ENCODE measurements at places on chromosomes 13 and 19. TPM values are rescaled to one million over a fixed set of nuclear protein-coding genes. Genes with fewer than 3 reads are reported as not detected.

CEACAM4 gene
- 0.03 TPM for polyA plus RNA-seq

ZNF763 gene
- 0.82 TPM for polyA plus RNA-seq

DNA sequence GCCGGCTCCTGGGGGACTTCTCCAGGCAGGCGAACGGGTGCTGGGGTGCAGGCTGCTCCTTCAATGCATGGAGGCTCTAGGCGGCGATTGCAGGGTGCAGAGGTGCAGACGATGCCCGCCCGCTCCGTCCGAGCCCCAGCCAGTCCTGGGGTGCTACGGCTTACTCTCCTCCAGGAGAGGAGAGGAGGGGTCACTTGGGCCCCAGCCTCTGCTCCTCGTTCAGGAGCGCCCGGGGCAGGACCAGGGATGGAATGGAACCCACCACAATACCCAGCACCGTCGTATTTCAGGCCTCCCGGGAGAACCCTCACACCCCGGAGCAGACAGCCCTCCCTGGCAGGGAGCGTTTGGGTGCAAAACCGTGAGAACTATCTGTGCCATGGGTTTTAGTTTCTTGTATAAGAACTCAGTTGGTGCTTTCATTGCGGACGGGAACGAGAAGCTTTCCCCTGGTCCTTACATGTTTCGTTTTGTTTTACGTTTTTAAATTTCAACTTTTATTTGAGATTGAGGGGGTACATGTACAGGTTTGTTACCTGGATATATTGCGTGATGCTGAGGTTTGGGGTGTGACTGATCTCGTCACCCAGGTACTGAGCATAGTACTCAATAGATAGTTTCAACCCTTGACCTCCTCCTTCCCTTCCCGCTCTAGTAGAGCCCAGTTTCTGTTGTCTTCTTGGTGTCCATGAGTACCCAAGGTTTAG is 46.8 kb downstream of the ARHGEF18 start:
- H3K27me3 ChIP-seq: no peaks in the 10 kb centered on the region
- no peak for DNase-seq
- peak overlapping the region; percentile 96 for H3K4me3 ChIP-seq
- H3K4me1 ChIP-seq: peaks cover 30% of the 10 kb centered on the region

SCN1B gene
- polyA plus RNA-seq: 248 TPM

GRCh38 chr19:29266001-29266400 is 53.0 kb upstream of the UQCRFS1 start:
- H3K27me3 ChIP-seq: no peaks in the 10 kb centered on the region
- no peaks in the 10 kb centered on the region for H3K36me3 ChIP-seq
- no peak overlapping the region for H3K4me3 ChIP-seq
- DNase-seq: no peak
- no peak overlapping the region for H3K27ac ChIP-seq
- peaks cover under 1% of the 10 kb centered on the region for H3K4me1 ChIP-seq

VRK3 gene
- 26.2 TPM for polyA plus RNA-seq

- peaks cover 2% of the 10 kb centered on the region for H3K27me3 ChIP-seq
- H3K4me3 ChIP-seq: no peak overlapping the region
- no peak overlapping the region for H3K27ac ChIP-seq
Measured at GRCh38 chr13:73230716-73231115, 171.9 kb downstream of the KLF5 start.

- no peak overlapping the region for H3K4me3 ChIP-seq
- H3K27me3 ChIP-seq: no peaks in the 10 kb centered on the region
- no peaks in the 10 kb centered on the region for H3K4me1 ChIP-seq
Measured at GRCh38 chr19:53541971-53542370, 4.0 kb downstream of the ZNF331 start.

GRIN3B gene
- polyA plus RNA-seq: not detected

DACH1 gene
- polyA plus RNA-seq: 0.57 TPM

- no peak overlapping the region for H3K27ac ChIP-seq
- H3K27me3 ChIP-seq: no peaks in the 10 kb centered on the region
- no peaks in the 10 kb centered on the region for H3K4me1 ChIP-seq
- H3K36me3 ChIP-seq: no peaks in the 10 kb centered on the region
- no peak for DNase-seq
- H3K4me3 ChIP-seq: no peak overlapping the region
Measured at GRCh38 chr13:39895254-39895653, 239.8 kb downstream of the COG6 start.

DNA sequence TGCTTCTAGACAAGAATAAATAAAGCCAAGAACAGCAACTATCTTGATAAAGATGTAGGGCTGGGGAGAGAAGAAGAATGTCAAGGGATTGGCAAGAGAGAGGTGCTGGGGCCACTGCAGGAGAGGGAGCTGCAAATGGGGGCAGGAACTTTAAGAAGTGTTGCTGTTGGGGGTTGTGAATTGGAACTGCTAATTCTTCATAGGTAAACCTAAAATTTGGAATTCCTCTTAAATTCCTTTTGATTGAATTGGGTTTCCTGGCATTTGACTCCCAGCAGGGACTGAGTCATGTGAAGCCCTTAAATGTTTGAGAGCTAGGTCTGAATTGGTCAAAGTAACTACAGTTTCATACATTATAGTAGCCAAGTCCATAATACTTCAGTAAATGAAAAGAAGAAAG is 305.6 kb upstream of the TMTC4 start:
- no peaks in the 10 kb centered on the region for H3K36me3 ChIP-seq
- H3K4me1 ChIP-seq: no peaks in the 10 kb centered on the region
- no peak overlapping the region for H3K27ac ChIP-seq
- H3K27me3 ChIP-seq: no peaks in the 10 kb centered on the region
- H3K4me3 ChIP-seq: no peak overlapping the region

IGSF23 gene
- polyA plus RNA-seq: 0.23 TPM

TMEM190 gene
- polyA plus RNA-seq: not detected

DNA sequence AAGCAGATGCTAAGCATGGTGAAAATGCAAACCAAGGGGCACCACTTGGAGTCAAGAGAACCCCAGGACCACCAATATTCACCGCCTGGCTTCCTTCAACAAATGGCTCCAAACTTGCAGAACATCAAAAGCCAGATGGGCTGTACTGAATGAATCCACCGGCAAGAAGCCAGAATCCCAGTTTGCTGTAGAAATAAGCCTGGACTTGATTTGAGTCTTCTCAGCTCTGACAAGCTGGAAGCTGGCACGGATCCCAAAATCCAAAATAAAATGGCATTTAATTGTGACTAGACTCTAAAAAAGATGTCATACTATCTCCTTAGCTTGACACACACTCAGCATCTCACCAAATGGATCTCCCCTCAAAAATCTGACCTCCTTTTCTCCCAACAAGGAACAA is 11.9 kb downstream of the EFNB2 start:
- no peak for DNase-seq
- no peaks in the 10 kb centered on the region for H3K27me3 ChIP-seq
- no peak overlapping the region for H3K27ac ChIP-seq
- H3K4me1 ChIP-seq: peaks cover 18% of the 10 kb centered on the region
- H3K4me3 ChIP-seq: no peak overlapping the region

PRKCG gene
- polyA plus RNA-seq: not detected

GRCh38 chr19:5943623-5944022 is 29.6 kb downstream of the CAPS start:
- no peak overlapping the region for H3K4me3 ChIP-seq
- H3K4me1 ChIP-seq: peaks cover 9% of the 10 kb centered on the region
- H3K27me3 ChIP-seq: no peaks in the 10 kb centered on the region
- no peak for DNase-seq

GRCh38 chr13:40343550-40344269 is 322.7 kb downstream of the FOXO1 start:
- peak overlapping the region; percentile 81 for H3K27ac ChIP-seq
- no peaks in the 10 kb centered on the region for H3K36me3 ChIP-seq
- DNase-seq: no peak
- H3K27me3 ChIP-seq: no peaks in the 10 kb centered on the region

ALG5 gene
- polyA plus RNA-seq: 20.5 TPM

DNA sequence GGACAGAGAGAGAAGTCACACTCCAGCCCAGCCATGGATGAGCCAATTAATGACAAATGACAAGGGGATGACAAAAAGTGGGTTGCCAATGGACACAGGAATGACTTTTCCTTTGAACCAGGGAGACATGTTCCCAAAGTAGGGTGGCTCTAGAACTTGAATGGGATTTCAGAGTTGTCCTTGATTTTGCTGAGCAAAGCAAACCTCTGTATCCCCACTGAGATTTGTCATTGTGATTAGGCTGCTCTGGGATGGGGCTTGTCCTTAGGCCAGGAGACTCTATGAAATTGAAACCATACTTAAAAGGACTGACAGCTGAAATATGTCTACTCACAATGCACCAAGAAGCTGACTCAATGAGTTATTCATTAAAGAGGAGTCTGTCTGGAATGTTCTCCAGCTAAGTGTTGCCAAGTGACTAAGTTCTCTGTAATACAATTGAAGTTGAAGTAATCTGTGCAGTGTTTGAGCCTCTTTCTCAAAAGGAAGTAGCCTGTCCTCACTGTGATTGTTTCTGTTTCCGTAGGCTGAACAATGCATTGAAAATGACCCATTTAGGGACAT is 69.0 kb upstream of the PCDH9 start:
- H3K27ac ChIP-seq: no peak overlapping the region
- no peaks in the 10 kb centered on the region for H3K36me3 ChIP-seq
- H3K4me1 ChIP-seq: no peaks in the 10 kb centered on the region
- H3K27me3 ChIP-seq: no peaks in the 10 kb centered on the region
- no peak for DNase-seq
- H3K4me3 ChIP-seq: no peak overlapping the region

GRCh38 chr13:82096256-82096655 is 1755.3 kb upstream of the SPRY2 start:
- no peaks in the 10 kb centered on the region for H3K36me3 ChIP-seq
- no peaks in the 10 kb centered on the region for H3K27me3 ChIP-seq
- H3K27ac ChIP-seq: no peak overlapping the region
- DNase-seq: no peak
- no peaks in the 10 kb centered on the region for H3K4me1 ChIP-seq

- H3K4me1 ChIP-seq: no peaks in the 10 kb centered on the region
- DNase-seq: no peak
- no peak overlapping the region for H3K27ac ChIP-seq
- H3K36me3 ChIP-seq: no peaks in the 10 kb centered on the region
- H3K4me3 ChIP-seq: no peak overlapping the region
Measured at GRCh38 chr13:38582133-38582532, 104.7 kb upstream of the FREM2 start.

DNA sequence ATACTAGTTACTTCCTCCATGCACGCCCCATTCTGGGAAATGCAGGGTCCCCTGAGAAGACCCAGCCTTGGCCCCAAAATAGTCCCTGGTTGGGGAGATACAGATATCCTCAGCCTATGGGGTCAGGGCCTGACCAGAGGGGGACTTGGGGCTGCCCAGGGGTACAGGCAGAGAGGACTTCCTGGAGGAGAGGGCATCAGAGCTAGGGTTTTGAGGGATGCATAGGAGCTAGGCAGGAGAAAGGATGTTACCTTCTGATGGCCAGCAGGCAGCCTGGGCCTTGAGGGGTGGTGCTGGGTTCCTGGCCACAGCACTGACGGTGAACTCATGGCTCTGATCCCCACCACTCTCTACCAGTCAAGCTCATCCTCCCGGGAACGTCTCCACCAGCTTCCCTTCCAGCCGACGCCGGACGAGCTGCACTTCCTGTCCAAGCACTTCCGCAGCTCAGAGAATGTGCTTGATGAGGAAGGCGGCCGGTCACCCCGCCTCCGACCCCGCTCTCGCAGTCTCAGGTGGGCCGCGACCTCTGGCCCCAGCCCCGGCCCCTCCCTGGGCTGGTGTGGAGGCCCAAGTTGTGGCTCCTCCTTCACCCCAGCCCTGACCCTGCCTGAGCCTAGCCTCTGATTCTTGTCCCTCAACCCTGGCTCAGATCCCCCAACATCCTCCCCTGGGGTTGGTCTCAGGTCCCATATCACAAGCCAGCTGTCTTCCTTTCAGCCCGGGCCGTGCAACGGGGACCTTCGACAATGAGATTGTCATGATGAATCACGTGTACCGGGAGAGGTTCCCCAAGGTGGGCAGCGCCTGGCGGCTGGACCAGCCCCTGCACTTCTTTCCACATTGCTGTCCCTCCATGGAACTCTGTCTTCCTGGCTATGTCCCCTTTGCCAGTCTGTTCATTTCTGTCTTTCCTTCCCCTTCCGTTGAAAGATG is 25.6 kb downstream of the MAST3 start:
- H3K36me3 ChIP-seq: no peaks in the 10 kb centered on the region
- no peaks in the 10 kb centered on the region for H3K4me1 ChIP-seq
- DNase-seq: no peak
- no peak overlapping the region for H3K27ac ChIP-seq
- no peaks in the 10 kb centered on the region for H3K27me3 ChIP-seq
- no peak overlapping the region for H3K4me3 ChIP-seq

KLK10 gene
- 0.04 TPM for polyA plus RNA-seq

DNA sequence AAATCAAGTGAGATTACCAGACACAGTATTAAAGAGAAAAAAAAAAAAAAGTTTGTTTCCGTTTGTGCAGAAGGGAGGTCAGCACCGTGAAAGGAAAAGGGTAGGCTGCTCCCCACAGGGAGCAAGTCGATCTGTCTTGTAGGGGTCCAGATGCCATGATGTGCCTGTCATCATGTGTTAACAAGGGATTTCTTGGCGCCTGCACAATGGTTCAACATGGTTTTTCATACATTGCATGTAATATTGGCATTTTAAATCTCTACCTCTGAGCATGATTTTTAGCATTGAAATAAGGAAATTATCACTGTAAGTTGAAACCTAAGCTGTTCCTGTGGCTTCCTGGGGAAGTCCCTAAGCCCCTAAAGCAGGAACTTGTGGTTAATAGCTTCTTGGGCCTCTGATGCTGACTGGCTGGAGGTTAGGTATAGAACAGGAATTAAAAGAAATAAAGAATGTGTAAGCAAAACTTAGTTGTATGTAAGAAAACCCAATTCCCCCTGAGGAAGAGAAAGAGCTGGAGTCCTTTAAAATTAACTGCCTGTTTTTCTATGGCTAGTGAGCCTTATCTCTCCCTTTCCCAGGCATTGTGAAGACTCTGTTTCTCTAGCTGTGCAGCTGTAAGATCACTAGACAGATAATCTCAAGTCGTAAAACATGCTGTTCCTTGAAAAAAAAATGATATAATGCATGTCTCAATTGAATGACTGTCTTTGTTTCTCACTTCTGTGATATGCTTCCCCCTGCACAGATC is 7.4 kb upstream of the FCGBP start:
- no peak overlapping the region for H3K27ac ChIP-seq
- DNase-seq: no peak
- H3K36me3 ChIP-seq: no peaks in the 10 kb centered on the region
- no peaks in the 10 kb centered on the region for H3K4me1 ChIP-seq
- H3K4me3 ChIP-seq: no peak overlapping the region

ZNF98 gene
- polyA plus RNA-seq: 0.04 TPM

- H3K27me3 ChIP-seq: no peaks in the 10 kb centered on the region
Measured at GRCh38 chr13:91523116-91523515, 124.7 kb downstream of the GPC5 start.

KCNC3 gene
- 0.64 TPM for polyA plus RNA-seq

DNA sequence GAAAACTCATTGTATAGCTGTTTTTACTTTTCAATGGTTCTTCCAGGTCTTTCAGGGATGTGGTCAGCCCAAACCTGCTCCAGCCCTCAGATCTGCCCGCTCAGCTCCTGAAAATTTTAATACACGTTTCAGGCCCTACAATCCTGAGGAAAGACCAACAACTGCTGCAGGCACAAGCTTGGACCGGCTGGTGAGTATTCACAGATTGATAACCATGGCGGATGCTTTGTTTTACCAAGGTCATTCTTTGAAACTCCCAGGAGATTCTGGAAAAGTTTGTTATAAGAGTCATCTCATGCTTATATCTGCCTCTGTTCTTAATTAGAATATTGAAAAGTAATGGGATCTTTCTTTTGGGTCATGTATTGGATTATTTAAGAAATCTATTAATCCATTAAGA is 173.5 kb downstream of the DCT start:
- H3K4me1 ChIP-seq: peaks cover 8% of the 10 kb centered on the region
- no peak for DNase-seq
- no peaks in the 10 kb centered on the region for H3K36me3 ChIP-seq
- H3K27ac ChIP-seq: no peak overlapping the region
- H3K4me3 ChIP-seq: no peak overlapping the region
- no peaks in the 10 kb centered on the region for H3K27me3 ChIP-seq

FPR3 gene
- polyA plus RNA-seq: 0.27 TPM

POLR2I gene
- 126 TPM for polyA plus RNA-seq

ZNF844 gene
- polyA plus RNA-seq: 2.6 TPM
